ENCODE measurements at places on chromosomes 5 and 9.

DNA sequence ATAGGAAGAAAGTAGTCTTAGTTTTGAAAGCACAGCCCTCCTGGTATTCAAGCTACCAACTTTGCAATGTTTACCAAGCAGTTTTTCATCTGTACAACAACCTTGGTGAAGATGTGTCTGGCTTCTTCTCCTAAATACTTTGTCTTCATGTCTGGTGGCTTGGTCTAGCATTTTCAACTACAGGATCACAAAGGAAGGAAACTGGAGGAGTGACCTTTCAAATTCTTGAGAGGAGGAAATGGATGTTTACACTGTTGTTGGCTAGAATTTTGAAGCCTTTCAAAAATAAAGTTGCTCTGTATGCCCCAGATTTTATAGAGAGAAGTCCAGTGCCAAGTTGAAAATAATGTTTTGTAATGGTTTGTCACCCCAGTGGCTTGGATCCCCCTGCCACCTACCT is 16.3 kb downstream of the PAM start:
- DNase-seq: no peak

DNA sequence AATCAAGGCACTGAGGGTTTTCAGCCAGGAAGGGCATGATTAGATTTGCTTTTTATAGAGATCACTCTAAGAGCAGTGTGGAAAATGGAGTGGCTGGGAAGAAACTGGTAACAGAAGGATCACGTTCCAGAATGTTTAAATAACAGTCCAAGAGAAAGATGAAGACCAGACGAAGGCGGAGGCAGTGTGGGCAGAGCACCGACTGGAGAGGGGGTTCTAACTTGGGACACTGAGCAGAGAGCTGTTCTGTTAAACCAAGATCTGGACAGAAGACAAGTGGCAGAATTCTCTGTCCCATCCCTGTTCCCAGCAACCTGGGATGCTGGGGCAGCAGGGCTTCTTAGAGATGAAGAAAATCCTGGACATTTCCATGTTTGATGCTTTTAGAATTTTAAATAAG is 249.1 kb upstream of the NR4A3 start:
- DNase-seq: no peak

GRCh38 chr5:167578977-167579692 is 712.3 kb upstream of the WWC1 start:
- DNase-seq: no peak

DNA sequence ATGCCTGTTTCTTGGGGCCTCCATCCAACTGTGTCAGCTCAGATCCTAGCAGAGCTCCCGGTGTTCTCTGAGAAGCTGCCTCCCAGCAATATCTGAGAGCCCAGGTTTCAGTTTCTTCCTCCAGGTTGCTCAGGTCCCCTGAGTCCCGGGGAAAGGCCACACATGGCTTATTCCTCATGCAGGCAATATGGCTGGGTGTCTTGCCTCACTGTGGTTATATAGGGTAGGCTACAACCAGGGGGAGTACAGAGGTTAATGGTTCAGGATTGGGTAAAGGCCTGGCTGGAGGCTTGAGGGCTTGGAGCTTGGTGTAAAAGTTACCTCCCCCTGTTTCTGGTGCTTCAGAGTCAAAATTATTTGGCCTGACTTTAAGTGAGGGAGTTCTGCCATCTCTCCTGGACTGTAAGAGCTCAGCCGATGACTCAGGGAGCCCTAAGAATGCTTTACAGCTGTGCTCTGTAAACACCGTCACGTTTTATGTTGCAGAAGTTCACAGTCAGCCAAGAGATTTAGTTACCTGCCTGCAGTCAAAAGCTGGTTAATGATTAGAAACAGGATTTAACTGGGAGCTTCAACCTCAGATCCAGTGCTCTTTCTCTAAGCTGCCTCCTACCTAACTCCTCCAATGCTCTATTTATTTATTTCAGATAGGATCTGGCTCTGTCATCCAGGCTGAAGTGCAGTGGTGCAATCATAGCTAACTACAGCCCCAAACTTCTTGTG is 24.3 kb upstream of the UBAP2 start:
- no peak for DNase-seq

GRCh38 chr5:6403416-6403815 is 25.1 kb upstream of the MED10 start:
- DNase-seq: no peak

- no peak for DNase-seq
Observed at GRCh38 chr9:94600258-94600657, 6.6 kb upstream of the FBP2 start.

GRCh38 chr5:172008689-172009141 is 2.3 kb upstream of the FBXW11 start:
- DNase-seq: no peak

GRCh38 chr5:82822634-82822927 is 254.6 kb downstream of the TMEM167A start:
- no peak for DNase-seq

GRCh38 chr9:91174772-91175171 is 186.9 kb downstream of the AUH start:
- DNase-seq: no peak

GRCh38 chr5:141534492-141535213 is 45.8 kb downstream of the PCDHGC5 start:
- DNase-seq: no peak

DNA sequence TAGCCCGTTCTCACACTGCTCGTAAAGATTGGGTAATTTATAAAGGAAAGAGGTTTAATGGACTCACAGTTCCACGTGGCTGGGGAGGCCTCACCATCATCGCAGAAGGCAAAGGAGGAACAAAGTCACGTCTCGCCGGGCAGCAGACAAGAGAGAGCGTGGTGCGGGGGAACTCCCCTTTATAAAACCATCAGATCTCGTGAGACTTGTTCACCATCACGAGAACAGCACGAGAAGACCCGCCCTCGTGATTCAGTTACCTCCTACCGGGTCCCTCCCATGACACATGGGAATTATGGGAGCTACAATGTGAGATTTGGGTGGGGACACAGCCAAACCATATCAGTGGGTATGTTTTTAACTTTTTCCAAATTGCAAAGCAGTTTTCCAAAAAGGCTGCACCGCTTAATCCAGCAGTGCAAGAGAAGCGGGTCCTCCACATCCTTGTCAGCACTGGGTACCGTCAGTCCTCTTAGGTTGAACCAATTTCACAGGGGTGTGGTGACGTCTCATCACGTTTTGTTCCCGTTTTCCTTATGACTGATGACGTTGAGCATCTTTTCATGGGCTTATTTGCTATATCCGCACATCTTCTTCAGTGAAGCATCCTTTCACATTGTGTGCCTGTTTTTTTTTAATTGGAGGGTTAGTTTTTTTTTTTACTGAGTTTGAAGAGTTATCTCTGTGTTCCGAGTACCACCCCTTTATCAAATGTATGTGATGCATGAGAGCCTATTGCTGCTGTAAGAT is 8.0 kb upstream of the FCN2 start:
- DNase-seq: no peak

DNA sequence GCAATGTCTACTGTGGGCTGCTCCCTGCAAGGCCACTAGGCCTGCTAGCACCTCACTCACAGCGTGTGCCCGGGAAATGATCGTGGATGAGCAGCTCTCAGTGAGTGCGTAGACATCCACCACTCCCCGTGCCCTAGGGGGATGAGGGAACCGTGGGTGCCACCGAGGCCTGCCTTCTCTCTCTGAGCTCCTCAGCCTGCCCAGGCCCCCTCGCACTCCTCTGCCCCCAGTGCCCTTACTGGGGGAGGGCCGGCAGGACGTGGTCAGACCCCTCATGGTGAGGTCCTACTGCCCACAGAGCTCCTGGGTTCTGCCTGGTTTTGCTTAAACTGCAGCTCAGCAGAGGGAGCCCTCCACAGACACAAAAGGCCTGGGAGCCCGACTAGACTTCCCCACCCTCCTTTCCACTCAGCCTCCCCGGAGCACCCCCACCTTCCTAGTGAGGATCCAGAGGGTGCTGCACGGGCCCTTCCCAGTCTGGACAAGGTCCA is 220.0 kb downstream of the CACNA1B start:
- no peak for DNase-seq

- no peak for DNase-seq
Observed at GRCh38 chr5:157689942-157690689, 18.8 kb downstream of the C5orf52 start.

- DNase-seq: peak; percentile 3
Observed at GRCh38 chr5:75611311-75612225, at the start of gene ANKDD1B. Gene ANKDD1B, plus strand, starts transcription at chr5:75611453. Its CDS starts 182 bp downstream, at chr5:75611635.

GRCh38 chr5:132020568-132021339 is 9.3 kb upstream of the ACSL6 start:
- no peak for DNase-seq

DNA sequence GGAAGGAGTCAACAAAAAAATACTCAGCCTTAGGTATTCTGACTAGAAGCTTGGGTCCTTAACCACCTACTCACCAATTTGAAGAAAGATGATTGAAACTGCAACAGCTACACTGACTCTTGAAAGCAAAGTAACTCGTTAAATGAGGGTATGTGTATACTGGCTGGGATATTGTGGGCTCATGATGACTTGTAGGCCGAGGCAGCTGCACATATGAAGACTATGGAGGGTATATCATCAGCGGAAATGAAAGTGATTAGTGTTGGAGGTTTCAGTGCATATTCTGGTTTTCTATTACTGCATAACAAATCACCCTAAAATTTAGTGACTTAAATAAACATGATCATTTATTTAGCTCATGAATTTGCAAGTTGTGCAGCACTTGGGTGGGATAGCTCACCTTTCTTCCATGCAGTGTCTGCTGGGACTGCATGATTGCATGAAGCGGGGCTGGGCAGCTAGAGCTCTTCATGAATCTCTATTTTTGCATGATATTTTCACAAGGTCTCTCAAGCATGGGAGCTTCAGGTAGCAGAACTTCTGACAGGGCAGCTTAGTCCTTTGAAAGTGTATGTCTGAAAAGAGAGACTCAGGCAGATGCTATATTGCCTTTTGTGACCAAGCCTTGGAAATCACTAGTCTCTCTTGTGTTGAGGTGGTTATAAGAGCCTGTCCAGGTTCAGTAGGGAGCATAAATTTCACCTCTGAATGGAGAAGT is 96.1 kb upstream of the CDKN2B start:
- no peak for DNase-seq

DNA sequence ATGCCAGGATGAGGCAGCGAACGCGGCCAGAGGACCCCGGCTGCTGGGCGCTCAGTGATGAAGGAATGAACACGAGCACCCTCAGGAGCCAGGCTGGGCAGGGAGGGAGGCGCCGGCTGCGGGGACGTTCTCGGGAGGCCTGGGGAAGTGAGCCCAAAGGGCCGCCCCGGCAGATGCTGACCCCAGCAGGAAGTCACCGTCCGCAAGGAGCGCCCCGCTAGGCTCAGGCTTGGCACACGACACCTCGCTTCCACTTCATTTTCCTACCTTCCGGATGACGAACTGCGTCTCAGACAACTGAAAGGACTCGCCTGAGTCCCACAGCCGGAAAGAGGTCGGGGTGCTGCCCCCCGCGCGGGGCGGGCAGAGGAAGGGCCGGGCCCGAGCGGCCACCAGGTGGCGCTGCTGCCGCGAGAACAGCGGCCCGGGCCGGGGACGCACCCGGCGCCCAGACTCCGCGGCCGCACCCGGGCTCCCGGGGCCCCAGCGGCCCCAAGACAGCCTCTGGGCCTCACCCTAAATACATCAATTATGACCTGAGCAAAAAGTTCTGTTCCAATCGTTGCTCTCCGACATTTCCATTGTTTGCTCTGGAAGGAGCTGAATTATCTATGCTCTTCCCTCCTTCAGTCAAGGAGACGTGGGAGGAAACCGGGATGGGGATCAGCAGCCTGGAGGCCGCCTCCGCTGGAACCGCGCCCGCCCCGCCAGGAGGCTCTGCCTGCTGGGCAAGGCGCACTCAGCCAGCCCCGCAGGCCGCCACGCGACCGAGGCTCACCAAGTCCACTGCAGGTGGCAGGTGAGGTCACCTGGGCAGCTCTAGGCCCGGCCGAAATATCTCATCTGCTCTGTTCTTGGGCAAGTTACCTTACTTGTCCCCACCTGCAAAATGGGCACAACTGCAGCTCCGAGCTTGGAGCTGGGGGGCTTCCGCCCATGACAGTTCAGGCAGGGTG is 107.0 kb downstream of the ZNF354C start:
- DNase-seq: peak; percentile 25

DNA sequence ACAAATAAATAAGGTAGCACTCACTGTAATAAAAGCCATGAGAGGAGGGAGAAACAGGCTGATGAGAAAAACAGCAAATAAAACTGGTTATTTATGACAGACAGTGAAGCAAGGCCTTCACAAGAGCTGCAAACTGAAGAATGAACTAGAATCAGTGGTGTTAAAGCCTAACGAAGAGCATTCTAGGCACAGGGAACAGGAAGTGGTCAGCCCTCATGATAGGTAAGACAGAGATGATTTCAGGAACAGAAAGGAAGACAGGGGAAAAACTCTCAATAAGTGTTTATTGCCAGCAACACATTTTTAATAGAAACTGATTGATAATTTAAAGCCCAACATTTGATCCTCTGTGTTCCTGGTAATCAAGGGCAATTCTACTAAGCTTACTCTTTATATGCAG is 124.5 kb downstream of the EDIL3 start:
- DNase-seq: no peak

DNA sequence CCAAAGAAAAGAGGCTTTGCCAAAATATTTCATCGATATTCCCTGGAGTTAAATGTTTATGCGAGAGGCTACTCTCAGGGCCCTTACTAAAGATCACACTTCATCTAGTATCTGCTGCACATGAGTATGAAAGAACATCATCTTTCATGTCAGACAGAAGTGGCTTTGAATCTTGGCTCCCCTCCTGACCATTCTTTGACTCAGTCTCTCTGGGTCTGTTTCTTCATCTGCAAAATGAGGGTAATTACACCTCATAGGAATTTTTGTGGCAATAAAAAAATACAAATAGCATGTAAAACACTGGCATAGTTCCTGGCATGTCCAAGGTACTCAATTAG is 58.1 kb downstream of the SLIT3 start:
- DNase-seq: no peak

GRCh38 chr9:109035684-109036423 is 22.6 kb upstream of the CTNNAL1 start:
- no peak for DNase-seq

DNA sequence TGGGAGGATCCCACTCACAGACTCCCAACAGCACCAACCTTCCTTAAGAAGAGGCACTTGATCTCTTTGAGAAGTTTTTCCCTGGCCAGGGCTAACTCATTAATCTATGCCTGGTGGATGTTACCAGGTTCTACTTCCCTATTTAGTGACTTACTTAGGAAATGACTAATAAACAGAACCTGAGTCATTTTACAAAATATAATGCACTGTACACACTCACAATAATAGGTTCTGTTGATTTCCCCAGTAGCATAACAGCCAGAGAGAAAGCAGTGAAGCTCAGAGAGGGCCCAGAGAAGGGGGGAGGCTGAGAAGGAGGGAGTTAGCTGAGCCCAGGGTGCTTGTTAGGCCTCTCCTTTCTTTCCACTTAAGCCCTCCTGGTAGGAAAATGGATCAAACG is 27.1 kb downstream of the FRMD3 start:
- DNase-seq: no peak

DNA sequence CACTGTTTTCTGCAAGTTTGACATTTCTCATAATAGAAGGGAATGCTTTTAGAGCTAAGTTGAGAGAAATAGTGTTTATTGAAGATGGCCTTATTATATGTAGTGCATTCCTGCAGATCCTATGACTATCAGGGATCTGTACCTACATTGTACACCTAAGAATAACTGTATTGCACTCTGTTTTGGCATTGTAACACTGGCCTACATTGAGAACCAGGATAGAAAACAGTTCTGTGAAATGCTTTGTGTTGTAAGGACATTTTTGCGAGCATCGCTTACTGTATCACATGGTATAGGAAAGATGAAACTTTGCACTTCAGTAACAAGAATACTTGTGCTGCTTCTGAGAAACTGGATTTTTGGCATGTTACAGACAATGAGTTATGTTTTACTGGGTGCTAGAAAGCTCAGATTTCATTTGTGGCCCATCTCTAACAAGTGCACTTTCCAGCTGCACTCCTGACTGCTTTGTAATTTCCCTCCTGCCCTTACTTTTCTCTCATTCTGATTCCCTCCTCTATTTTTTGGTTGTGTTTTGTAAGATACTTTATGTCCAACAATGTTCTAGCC is 30.6 kb downstream of the C9orf85 start:
- no peak for DNase-seq

Measured in activated gamma-delta T cell (primary cell).